ENCODE measurements at places on chromosomes 7 and 10. TPM values are rescaled to one million over a fixed set of nuclear protein-coding genes. Genes with fewer than 3 reads are reported as not detected.

The NT5C3A gene
- 38.9 TPM for total RNA-seq

The VGF gene
- total RNA-seq: not detected

The ADCY1 gene
- total RNA-seq: 4.6 TPM

The PI4K2A gene
- 16.7 TPM for total RNA-seq

The CUX1 gene
- 103 TPM for total RNA-seq

The LBX1 gene
- total RNA-seq: not detected

The ERLIN1 gene
- 42.8 TPM for total RNA-seq

The IPMK gene
- 4.6 TPM for total RNA-seq

GRCh38 chr10:126198681-126199080, 189.6 kb downstream of the ADAM12 start:
- DNase-seq: no peak

- DNase-seq: no peak
Measured at GRCh38 chr10:78942091-78942501, 126.7 kb upstream of the ZMIZ1 start.

- no peak for DNase-seq
Measured at GRCh38 chr10:113620511-113620910, 43.3 kb downstream of the NRAP start.

DNA sequence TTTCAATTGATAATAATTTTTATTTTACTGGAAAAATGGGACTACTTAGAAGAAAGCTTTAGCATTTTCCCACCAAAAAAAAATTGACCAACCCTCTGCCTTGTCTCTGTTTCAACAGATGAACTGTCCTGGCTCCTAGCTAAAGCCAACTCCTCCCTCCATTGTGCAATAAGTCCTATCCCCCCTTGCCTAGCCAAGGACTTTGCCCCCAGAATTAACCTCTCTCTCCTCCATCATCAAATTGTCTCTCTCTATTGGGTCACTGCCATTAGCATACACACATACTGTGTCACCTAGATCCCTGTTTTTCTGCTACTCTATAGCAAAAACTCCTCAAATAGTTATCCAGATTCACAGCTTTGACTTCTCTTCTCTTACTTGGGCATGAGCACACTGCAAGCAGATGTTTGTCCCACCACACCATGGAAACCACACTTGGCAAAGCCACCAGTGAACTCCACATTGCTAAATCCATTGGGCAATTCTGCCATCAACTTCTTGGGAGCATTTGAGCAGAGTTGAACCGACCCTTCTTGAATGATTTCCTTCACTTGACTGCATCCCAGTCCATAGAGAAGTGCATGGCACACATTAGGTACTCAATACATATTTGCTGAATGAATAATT, 91.4 kb upstream of the NEBL start:
- no peak for DNase-seq

DNA sequence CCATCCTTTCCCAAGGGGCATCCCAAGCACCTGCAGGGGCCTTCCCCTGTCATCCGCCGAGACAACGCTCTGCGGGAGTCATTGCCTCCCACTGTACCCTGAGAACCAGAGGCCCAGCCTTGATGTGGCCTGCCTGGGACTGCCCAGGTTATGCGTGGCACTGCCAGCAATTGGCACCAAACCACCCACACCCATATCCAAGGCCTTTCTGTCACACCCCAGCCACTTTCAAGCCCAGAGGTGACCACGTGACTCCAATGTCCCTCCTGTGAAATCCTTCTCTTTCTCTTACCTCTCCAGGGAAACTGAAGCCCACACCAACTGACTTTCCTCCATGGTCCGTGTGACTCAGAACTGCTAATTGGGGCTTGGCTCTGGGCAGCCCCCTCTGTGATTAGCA, 123.9 kb downstream of the C10orf105 start:
- DNase-seq: no peak

GRCh38 chr10:117186832-117187615, 10.3 kb upstream of the KCNK18 start:
- DNase-seq: no peak

DNA sequence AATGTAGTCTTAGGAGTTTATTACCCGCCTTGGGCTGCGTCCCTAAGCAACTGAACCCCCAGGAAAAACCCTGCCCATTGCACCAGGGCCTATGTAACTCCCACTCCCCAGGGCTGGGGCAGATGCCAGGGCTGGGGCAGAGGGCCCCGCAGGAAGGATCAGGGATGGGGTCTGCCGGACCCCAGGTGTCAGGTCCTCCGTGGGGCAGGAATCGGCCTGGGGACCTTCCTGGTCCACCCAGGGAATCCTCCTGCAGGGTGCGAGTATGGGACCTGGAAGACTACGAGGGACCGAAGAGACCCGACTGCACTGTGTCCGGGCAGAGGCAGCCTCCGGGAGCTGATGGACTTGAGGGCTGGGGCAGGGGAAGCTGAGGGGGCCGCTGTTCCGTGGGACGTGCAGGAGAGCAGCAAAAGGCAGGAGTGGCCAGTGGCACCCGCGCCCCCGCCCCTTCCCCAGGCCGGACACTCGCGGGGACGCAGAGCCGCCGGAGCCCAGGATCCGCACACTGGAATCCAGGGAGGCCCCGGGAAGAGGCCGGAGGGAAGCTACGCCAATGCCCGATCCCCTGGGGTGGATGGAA, 2.5 kb upstream of the ATP5MF start:
- DNase-seq: no peak

DNA sequence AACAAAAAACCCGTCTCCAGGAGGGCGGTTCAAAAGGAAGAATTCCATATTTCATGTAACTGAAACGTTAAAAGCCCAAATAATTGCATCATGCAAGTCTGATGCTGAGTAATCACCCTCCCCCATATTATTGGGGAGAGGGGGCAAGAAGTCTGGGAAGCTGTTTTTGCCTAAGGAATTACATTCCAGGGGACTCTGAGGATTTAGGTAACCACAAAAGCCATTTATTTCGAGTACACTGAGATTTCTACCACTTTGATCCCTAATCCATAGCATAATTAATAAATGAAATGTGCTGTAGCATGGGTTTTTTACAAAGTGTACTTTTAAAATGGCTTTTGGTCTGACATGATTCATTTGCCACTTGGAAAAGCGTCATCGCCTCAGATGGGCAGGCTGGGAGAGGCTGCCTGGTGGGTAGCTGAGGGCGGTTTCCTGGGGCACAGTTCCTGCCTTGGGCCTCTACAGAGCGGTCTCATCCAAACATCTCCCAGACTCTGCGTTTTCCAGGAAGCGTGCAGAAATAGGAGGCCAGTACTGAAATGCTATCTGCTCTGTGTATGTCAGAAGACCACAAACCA, 106.5 kb downstream of the TCF7L2 start:
- DNase-seq: no peak

DNA sequence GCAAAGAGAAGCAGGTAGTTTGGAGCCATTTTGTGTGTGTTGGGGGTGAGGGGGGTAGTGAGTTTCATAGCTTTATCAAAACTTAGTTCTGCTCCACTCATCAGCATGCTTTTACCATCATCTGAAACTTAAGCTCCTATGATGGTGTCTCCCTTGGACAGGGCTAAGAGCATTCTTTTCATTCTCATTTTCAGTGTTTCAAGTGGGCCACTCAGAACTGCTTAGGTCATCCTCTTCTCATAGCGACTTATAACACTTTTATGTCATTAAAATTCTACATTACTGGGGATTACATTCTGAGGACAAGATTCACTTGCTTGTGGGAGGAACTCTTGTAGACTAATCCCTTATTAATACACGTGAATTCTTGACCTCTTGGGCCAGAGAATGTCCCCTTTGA, 649.4 kb downstream of the SUGCT start:
- no peak for DNase-seq

GRCh38 chr7:101659706-101660105, 30.6 kb upstream of the MYL10 start:
- no peak for DNase-seq

DNA sequence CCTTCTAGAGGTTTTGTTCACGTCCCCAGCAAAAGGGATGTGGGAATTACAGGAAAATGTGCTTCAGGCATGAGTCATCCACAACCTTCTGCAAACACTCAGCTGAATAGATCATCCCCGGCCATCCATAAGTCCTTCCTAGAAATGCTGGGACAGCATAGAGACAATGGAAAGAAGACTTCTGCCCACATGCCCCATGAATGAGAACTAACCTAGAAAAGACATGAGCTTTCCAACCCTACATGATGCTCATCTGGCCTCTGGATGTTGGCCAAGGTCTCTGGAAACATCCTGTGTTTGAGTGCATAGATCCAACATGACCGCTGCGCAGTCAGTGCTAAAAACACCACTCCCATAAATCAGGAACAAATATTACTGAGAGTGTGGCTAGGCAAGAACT, 277.5 kb downstream of the PLXNA4 start:
- no peak for DNase-seq

- DNase-seq: no peak
Measured at GRCh38 chr10:11936389-11937152, 106.0 kb downstream of the UPF2 start.

DNA sequence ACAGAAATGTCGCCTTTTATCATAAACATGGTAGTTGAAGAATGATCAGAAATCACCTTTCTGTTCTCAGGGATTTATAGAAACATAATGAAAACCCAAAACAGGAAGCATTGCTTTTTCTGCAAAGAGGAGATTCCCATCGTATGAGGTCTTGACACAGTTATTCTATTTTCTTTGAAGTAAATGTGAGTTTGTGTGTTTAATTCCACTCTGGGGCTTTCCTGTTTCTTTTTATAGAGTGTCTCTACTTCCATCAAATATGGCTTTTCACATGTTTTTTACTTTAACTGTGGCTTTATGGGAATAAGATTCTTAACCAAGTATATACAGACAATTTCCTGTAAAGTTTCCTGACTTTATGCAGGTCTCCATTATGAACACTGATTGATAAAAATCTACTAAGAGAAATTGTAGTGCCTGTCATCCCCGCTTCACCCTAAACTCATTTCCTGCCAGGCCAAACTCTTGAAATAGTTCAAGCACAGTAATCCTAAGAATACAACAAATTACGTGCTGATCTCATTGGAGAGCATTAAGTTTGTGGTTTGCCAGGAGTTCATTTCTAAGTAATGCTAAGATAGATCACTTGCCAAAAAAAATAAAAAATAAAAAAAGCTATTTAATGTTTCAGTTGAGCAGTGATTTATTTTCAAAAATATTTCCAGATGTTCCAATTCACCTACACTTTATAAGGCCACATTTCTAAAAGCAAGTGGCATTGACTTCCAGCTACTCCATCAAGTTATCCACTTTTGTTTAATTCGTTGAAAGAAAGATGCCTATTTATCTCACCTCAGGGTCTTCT, 52.2 kb upstream of the SEC61G start:
- no peak for DNase-seq

- DNase-seq: no peak
Measured at GRCh38 chr10:29392376-29393021, 103.6 kb downstream of the LYZL1 start.

DNA sequence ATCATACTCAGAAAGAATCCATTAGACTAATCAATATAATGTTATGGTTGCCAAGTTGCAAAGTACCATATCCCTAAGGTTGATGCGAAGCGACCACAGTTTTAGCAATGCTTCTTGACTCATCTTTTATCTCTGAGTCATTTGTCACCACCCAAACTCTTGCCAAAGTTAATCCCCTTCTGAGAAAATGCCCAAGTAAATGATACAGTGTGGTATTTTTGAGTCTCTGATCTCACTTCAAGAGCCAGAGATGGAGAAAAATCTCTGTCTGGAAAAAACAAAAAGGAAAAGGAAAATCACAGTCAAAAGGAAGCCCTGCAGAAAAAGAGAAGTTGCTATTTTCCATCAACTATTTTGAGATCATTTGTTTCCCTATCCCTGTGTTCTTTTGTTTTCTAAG, 26.7 kb upstream of the OTUD1 start:
- DNase-seq: no peak

- DNase-seq: no peak
Measured at GRCh38 chr10:123009105-123009820, 457 bp downstream of the ACADSB start.

GRCh38 chr10:63441404-63441803, 24.4 kb downstream of the JMJD1C start:
- no peak for DNase-seq

GRCh38 chr10:124003070-124003419, 90.4 kb downstream of the CHST15 start:
- no peak for DNase-seq

All from ureter (tissue), 1 donor.